ENCODE measurements at places on chromosomes 2 and 18.

GRCh38 chr2:175156534-175156933 is 11.5 kb downstream of the ATF2 start:
- DNase-seq: no peak

DNA sequence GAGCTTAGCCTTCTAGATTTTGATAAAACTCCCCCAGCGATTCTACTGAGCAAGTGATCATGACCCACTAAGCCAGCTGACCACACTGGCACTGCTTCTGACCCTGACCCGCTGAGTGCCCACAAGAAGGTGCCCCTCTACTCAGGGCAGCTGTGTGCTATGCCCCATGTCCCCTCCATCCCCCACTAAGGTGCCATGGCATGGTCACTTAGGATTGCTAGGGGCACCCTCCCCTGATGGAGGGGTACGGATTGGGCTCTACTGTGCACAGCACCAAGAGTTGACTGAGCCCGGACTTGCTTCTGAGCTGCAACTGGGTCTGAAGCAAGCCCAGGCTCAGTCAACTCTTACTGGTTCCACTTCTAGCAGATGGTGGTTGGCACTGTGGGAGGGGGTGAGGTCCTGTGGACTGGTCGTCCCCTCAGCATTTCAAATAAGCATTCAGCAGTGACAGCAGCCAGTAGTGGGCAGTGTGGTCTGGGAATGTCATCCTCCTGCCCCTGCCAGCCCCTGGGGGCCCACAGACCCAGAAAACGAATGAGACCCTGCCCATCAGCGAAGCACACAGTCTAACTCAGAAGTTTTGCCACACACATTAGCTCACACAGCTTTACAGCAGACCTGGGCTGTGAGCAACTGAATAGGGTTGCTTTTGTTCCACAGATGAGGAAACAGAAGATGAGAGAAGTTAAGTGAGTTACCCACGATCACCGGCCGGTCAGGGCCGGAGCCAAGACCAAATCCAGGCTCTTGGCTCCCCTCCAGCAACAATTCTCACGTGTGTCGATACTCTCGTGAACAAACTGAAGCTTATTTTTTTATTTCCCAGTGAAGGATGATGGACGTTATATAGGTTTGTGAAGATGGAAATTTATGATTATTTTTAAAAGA is 52.1 kb upstream of the FOSL2 start:
- DNase-seq: no peak

- no peak for DNase-seq
Measured at GRCh38 chr2:180443888-180444287, 436.8 kb upstream of the CWC22 start.

GRCh38 chr2:23806201-23806600 is 120.7 kb downstream of the ATAD2B start:
- no peak for DNase-seq

DNA sequence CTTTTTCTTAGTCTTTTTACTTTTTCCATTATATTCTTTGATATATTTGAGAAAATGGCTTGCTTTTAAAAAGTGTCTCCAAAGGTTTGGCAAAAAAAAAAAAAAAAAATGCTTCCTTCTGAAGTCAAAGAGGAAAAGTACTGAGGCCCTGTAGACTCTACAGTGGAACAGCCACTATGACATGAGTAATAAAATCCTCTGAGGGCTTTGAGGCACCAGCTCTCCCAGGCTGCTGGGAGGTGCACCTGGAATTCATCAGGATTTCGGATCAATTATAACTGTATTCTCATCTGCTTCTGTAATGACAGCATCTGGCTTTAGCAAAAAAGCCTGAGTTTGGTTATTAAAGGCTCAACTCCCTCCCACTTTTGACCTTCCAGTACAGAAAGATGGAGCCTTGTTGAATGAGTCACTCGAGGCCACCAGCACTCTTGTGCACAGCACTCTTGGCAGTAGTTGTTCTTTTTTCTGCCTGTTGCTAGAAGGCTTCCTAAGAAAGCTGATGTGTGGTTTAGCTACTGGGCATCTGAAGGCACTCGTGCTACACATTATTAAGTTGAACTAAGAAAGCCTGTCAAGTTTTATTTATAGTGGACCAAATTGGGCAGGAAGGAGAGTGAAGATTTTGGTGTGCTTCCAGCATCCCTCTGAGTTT is 131.3 kb downstream of the PRPF40A start:
- no peak for DNase-seq

DNA sequence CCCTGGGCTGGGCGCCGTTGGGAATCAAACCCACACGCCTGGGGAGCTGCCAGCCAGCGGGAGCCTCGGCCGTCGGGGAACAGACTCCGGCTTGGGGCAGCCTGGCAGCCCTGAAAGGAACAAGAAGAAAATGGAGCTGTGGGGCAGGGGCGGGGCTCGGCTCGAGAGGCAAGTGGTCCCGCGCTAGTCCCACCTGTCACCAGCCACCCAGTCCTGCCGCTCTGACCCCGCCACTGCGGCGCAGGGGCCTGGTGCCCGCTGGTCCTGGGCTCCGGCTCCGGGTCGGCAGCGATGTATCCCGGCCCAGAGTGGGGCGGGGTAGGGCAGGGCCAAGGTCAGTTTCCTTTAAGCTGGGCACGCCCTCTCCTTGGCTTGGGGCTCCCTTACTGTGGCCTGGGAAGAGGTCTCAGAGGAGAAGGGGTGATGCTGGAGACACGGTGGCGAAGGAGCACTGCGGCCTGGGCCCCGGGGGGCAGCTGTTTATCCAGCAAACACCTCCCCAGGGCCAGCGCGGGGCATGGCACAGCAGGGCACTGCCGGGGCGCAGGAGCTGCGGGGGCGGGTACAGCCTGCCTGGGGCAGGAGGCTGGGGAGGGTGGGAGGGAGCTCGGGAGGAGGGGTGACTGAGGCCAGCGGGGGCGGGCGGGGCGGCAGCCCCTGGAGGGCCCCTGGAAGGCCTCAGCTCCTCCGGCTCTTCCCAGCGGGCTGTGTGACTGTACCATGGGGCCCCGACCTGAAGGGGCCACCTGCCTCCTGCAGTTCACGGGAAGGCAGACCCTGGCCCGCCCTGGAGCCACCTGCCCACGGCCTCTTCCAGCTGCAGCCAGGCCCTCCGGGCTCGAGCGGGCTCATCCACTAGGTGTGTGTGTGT is 15.6 kb downstream of the ODC1 start:
- no peak for DNase-seq

DNA sequence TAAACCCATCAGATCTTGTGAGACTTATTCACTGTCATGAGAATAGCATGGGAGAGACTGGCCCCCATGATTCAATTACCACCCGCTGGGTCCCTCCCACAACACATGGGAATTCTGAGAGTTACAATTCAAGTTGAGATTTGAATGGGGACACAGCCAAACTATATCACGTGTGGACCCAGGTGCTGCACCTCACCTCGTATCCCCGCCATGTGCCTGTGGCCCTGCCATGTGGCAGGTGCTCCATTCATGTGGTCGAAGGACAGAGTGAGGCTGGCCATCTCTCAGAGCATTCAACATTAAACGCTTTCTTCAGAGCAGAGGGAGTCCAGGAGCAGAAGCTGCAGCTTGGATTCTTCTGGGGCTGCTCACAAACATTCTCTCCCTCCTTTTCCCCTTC is 32.3 kb downstream of the MROH2A start:
- DNase-seq: no peak

- DNase-seq: no peak
Measured at GRCh38 chr18:59276047-59276446, 2.8 kb upstream of the RAX start.

DNA sequence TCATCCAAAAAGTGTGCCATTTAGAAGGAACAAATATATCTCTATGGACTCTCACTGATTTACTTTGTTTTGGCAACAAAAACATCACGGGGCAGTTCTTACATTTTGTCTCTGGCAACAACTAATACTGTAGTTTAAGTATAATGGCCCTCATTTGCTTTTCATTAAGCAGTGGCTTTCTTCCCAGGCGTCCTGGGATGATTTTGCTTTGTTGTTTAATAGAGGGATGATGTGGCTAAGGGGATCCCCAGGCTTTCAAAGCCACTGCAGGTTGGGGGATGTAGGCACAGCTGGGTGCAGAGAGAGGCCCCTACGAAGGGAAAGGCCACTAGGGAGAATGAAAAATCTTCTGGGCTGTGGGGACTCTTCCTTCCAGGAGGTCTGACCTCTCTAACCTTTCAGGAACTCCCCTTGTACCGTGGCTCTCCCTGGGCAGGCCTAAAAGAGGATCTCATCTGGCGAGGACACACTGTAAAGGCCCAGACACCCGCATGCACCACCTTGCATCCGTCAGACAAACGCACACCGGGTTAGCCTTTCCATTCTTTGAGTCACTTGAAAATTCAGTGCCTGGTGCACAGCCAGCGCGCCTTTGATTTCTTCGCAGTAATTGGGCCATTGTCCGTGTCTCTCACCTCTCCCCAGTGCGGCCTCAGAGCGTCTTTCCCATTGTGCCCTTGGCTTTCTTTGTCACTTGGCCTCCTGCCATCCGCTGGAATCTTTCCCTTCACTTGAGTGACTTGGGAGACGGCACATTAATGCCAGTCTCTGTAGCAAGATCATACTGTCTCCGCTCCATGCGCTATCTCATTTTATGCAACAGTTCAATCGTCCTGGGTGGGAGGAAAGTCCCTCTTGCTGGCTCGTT is 40.3 kb upstream of the AFF3 start:
- DNase-seq: no peak

DNA sequence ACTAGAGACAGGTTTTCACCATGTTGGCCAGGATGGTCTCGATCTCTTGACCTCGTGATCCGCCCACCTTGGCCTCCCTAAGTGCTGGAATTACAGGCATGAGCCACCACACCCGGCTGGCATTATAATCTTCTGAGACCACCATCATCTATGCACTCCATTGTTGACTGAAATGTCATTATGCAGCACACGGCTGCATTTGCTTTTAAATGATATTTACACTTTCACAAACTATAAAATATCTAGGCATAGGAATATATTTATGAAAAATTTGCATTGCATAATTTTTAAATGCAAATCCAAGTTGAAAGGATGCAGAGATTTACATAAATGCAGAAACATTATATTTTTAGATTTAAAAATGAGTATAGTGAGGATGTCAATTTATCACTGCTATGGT is 30.0 kb upstream of the ANKRD44 start:
- DNase-seq: no peak

GRCh38 chr2:105714141-105714540 is 30.6 kb upstream of the NCK2 start:
- no peak for DNase-seq

GRCh38 chr18:38690626-38691025 is 1125.0 kb upstream of the CELF4 start:
- no peak for DNase-seq

DNA sequence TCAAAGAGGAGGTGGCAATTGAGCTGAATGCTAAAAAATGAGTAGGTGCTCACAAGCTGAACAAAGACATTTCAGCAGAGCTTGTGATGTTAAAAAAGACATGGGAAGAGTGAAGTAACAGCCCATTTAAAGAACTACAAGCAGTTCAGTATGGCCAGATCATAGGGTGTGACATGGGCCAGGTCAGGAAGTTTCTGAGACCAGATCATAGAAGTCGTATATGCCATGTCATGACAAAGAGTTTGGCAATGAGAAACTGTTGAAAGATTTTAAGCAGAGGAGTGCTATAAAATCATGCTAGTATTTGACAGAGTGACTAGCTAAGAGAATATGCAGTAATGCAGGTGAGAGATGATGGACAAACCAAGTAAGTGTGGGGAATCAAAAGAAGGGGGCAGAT is 7.3 kb upstream of the PELI1 start:
- no peak for DNase-seq

DNA sequence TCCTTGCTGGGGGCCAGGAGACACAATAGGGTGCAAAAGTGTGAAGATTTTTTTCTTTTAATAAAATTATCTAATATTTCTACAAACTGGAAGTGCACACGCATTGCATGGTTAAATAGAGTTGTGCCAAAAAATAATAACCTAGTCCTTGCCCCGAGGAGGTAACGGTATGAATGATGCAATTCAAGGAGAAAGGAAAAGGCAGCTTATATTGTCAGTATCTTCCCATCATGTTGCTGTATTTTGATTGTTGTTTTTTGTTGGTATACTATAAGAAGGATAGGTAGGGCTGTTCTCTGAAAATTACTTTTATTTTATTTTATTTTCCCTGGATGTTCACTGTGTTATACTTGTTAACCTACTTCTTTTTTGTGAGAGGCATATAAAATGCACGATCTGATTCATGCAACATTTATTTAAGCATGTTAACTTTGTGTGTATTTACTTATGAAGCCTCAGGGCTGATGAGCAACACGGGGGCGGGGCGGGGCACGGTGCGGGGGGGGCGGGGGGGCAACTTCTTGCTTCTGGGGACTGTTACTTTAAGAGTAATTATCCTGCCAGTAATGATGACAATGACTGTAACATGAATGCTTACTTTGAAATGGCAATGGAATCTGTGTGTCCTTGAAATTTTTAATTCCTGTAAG is 118.6 kb downstream of the AQP4 start:
- no peak for DNase-seq

DNA sequence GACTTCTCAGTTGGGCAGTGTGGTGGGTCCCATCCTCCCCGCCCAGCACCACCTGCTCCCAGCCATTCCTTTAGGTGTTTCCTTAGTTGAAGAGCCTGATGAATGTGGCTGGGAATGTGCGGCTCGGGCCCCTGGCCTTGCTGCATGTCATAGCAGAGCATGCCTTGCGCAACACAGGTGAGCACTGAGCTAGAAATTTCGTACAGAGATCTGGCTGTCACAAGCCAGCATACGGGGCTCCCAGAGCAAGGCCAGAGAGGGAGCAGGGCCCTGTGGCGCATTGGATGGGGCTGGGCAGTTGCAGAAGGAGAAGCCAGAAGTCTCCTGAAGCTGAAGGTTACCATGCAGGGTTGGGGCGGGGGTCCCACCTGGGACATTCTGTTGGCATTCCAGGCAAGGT is 129.7 kb downstream of the WDSUB1 start:
- DNase-seq: no peak

- DNase-seq: no peak
Measured at GRCh38 chr2:205115511-205115910, 566.8 kb upstream of the NRP2 start.

DNA sequence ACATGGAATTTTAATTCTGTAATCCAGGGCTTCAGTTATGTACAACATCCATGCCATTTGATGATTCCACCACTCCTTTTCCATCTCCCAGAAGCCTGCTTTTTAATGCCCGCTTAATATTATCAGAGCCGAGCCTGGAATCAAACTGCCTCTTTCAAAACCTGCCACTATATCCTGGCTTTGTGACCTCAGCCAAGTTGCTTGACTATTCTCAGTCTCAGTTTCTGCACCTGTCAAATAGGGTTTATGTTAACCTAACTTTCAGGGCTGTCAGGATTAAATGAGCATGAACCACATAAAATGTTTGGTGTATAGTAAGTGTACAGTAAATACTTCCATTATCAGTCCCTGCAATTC is 108.7 kb downstream of the XRCC5 start:
- DNase-seq: no peak

DNA sequence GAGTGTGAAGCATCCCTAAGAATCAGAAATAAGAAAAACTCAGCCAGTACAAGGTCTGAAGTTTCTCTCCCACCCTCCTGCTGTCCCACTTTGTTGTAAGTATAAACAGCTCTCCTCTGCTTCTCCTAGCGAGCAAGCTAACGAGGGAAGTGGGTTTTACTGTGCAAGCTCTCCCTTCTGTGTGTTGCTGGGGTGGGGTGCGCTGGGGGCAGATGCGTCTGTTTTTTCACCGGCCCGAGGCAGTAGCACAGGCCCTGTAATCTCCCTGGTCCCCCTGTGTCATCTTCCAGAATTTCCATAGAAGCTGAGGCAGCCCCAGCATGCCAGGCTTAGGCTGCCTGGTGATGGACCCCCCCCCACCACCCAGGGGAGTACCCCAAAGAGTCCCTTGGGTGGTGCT is 9.4 kb upstream of the CXCR4 start:
- no peak for DNase-seq

- no peak for DNase-seq
Measured at GRCh38 chr18:58241877-58242276, 197.9 kb downstream of the NEDD4L start.

GRCh38 chr2:224555823-224556366 is 29.3 kb downstream of the CUL3 start:
- no peak for DNase-seq

All from coronary artery (tissue), 2 donors.